ENCODE measurements at places on chromosomes 2 and 18.

DNA sequence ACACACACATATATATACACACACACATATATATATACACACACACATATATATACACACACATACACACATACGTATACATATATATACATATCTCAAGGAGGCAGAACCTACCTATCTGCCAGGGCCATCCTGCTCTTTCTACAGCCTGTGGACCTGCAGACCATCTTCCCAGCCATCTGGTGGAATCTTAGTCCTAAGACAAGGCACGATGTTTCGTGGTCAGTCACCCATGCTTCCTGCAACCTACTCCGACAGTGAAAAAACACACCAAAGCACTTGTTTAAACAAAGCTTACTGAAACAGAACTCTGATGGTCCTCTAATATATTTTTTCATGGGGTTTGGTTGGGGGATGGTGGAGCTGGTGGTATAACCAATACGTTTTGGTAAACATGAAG, 164.2 kb upstream of the ZNF521 start:
- DNase-seq = no peak

- no peak for DNase-seq
Observed at GRCh38 chr2:7745369-7745768, 828.2 kb downstream of the RNF144A start.

- DNase-seq = no peak
Observed at GRCh38 chr2:230327418-230328154, 593 bp downstream of the SP140L start.

- DNase-seq = no peak
Observed at GRCh38 chr2:9742601-9743000, 100.7 kb upstream of the TAF1B start.

- DNase-seq = no peak
Observed at GRCh38 chr18:61093965-61094364, 239.3 kb upstream of the CDH20 start.

GRCh38 chr2:237540823-237541222, 25.6 kb upstream of the PRLH start:
- no peak for DNase-seq

- no peak for DNase-seq
Observed at GRCh38 chr2:193561054-193561453, 1366.3 kb upstream of the TMEFF2 start.

GRCh38 chr2:181991171-181991885, 5.7 kb downstream of the PPP1R1C start:
- DNase-seq = no peak

- DNase-seq = no peak
Observed at GRCh38 chr2:200356857-200357384, 50.4 kb downstream of the SPATS2L start.

- no peak for DNase-seq
Observed at GRCh38 chr2:217977840-217978535, 24.8 kb downstream of the TNS1 start.

DNA sequence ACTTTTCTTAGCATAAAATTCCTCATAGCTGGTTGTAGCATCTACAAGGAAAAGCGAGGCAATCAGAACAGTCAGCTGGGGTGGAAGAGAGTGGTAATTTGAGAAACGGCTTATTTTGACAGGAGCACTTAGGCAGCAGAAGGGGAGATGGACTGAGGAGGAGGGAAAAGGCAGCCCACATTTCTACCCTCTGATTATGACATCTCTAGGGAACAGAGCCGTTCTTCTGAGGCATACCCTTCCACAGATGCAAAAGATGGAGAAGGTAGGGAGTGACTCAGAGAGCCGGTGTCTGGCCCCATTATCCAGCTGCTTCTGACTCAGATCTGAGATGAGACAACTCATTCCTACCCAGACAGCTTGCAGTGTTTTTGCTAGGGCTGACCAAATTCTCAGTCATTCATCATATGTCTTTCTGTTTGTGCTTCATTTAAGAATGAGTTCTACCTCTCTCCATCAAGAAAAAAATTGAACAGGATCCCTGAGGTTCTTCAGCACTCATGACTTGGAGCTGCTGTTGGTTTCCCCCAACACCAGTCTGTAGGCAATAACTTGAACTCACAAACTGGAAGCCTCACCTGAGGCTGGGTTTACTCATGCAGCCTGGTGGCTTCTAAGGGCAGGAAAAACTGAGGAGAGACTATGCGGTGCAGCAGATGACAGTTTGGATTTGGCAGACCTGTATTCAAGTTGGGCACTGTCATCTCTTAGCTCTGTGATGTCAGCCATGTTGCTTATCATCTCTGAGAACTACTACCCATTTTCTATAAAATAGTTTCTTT, 15.9 kb upstream of the SEC11C start:
- no peak for DNase-seq

DNA sequence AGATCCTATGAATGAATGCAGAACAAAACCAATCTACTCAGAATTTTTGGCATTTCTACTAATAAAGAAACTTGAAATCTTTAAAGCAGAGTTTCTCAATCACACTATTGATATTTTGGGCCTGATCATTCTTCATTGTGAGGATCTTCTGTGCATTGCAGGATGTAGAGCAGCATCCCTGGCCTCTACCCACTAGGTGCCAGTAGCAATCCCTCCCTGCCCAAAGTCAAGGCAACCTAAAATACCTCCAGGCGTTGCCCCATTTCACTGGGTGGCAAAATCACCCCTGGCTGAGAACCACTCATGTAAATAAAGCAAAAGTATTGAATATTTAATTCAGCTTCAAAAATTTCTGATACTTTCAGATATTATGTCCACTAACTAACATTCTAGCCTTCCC, 213.0 kb downstream of the SP3 start:
- DNase-seq = no peak

GRCh38 chr2:120227111-120227991, 4.2 kb upstream of the TMEM185B start:
- no peak for DNase-seq

GRCh38 chr2:43941359-43941758, 54.4 kb downstream of the LRPPRC start:
- no peak for DNase-seq

GRCh38 chr2:36059691-36060090, 295.9 kb upstream of the CRIM1 start:
- no peak for DNase-seq

- no peak for DNase-seq
Observed at GRCh38 chr2:28507796-28508764, 12.2 kb downstream of the PLB1 start.

GRCh38 chr18:23169673-23170044, 34.4 kb downstream of the CABLES1 start:
- DNase-seq = no peak

DNA sequence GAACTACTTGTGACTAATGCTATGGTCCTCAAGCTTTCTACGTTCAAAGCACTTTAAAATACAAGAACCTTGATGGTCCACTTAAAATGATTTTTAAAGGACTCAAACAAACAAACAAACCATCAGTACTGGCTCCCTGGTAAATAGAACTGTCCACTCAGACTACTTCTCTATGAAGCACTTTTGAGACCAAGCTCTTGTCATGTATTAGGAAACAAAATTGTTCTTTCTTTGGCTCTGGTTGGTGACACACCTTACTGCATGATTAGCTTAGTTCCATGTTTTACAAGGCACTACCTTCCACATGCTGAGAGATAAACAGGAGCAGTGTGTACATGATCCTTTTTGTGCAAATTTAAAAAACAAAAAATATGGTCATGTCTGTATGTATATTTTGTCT, 19.7 kb downstream of the DARS1 start:
- no peak for DNase-seq

- no peak for DNase-seq
Observed at GRCh38 chr2:230885463-230886130, 20.9 kb downstream of the ITM2C start.

DNA sequence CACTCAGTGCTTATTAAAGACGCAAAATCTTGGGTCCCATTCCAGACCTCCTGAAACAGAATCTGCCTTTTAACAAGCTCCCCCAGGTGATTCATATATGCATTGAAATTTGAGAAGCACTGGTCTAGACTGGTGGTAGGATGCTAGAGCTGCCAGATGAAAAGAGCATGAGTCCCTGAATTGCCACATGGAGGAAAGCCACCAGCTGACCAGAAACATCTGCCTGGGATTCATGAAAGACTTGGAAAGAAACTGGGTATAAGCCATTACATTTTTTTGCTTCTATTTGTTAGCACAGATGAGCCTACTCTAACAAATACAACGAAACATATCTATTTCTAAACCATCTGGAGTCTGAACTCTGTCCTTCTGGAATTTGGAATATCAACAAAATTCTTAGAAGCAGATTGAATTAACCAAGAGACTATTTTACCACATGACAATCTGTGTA, 228.9 kb downstream of the RBM43 start:
- DNase-seq = no peak

DNA sequence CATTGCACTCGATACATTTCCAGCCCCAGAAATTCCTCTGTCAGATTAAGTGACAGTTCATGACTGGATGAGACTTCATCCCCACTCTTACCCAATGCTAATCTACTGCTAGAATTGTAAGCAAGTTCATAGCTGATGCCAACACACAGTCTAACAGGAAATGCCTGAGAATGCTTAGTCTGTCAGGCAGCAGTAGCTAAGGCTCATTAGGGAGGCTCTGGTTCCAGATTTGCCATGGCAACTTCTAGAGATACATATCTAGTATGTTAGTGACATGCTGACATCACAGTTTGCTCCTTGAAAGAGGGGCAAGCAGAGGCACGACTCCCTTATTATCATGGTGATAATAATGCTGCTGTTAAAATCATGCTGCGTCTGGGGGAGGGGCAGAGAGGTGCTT, 198.4 kb downstream of the RBM43 start:
- no peak for DNase-seq

DNA sequence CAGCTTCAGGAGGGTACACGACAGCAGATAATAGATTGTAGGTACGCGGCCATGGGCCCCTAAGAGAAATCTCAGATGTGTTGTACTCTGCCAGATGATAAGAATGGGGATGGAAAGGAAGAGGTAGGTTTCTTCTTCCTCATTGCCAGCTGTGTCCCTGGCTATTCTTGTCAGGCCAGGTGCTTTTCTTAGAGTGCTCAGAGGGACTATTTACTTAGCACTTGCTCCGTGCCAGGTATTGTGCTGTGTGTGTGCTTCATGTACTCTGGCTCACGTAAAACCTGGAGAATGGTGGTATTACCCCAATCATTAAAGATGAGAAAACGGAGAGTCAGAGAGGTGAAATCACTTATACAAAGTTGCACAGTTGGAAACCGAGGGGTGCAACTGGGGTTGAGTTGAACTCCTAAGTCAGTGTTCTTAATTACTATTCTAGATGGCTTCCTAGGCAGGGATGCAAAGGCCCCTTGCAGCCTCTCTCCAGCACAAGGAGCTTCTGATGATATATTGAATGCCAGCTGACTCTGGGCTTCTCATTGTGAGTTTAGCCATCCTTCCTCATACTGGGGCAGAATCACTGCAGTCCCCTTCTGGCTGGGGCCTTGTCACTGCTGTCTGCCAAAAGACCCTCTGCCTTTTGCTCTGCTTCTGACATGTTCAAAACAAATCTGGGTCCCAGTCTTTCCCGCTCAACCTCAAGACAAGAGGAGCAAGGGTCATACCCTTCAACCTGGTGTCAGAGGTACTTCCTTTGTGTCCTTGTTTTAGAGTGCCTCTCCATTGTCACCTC, 60.7 kb downstream of the LYPD1 start:
- no peak for DNase-seq

- no peak for DNase-seq
Observed at GRCh38 chr2:172128484-172128883, 25.8 kb upstream of the DLX2 start.

GRCh38 chr18:56323673-56324072, 314.7 kb downstream of the TXNL1 start:
- no peak for DNase-seq

- DNase-seq = no peak
Observed at GRCh38 chr2:20231598-20232026, 6.7 kb upstream of the SDC1 start.

- no peak for DNase-seq
Observed at GRCh38 chr18:59498506-59499086, 139.5 kb upstream of the LMAN1 start.

DNA sequence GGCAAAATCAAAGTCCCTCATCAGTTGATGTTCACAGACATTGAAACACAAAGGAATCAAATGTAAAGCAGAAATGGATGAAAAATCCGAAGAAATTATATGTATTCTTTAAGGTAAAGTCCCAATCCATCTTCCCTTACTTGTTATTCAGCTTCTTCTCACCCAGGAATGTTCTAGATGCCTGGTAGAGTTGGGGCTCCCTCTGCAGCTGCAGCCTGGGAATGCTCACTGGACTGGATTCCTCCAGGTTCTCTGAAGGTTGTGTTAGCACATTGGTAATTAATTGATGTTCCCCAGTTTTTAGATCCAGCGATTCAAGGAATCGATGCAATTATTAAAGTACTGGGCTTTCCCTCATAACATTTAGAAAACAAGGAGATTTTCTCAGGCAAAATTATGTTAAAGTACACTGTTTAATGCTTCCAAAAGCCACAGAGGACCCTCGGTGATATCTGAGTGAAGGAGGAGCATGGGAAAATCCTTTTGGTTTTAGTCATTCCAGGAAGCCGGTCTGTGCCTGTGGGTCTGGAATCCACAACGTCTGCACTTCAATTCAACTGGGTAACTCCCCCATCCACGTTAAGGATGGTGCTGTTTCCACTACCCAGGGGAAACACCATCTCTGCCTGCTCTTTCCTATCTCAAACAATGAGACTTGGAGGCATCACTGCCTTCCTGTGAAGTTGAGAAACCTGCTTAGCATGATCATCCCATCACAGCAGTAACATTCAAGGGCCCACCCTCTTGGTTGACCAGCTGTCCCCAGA, 22.0 kb downstream of the NTSR2 start:
- no peak for DNase-seq

- no peak for DNase-seq
Observed at GRCh38 chr2:126858991-126859390, 39.7 kb upstream of the TEX51 start.

DNA sequence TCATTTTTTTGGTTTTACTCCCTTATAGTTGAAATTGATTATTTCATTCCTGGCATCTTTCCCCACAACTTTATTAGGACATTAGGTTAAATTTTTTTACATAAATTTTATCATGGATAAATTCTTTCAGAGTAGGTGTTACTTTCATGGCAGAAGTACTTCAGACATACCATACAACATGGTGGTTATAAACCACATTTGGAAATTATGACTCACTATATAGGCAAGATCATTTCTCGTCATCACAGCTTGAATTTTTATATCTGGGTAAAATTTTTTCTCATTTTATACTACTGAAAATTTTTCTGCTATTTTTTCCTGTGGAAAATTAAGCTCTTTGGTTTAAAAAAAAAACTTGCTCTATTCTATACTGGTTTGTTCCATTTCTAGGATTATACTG, 111.9 kb upstream of the COL5A2 start:
- no peak for DNase-seq

GRCh38 chr2:119174216-119174992, 15.9 kb upstream of the C1QL2 start:
- no peak for DNase-seq

DNA sequence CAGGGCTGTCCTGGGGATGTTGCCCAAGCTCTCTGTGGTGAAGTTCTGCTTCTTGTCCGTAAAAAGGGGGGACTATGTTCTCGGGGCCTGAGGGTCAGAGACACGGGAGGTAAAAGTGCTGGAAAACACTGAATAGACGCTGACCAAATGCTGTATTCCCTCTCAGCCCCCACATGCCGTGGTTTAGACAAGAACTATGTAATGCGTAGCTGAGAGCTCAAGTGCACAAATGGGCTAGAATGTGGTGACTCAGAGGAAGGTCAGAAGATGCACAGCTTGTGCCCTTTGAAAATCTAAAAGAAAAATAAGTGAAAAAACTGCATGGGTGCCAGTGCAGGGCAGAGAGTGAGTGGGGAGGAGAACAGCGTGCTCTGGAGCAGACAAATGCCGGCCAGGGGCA, 80.3 kb upstream of the MAP4K4 start:
- no peak for DNase-seq

Measured in Right ventricle myocardium inferior (tissue), 1 donor.